Choroid plexus epithelial cell (primary cell): ENCODE measurements at places on chromosomes 6 and 20.

- peak; percentile 39 for DNase-seq
These were observed 11.3 kb upstream of the DSN1 start for GRCh38 chr20:36784900-36785299.

- DNase-seq, result peak; percentile 62
These were observed 1.2 kb downstream of the IP6K3 start for GRCh38 chr6:33745548-33745947.

DNA sequence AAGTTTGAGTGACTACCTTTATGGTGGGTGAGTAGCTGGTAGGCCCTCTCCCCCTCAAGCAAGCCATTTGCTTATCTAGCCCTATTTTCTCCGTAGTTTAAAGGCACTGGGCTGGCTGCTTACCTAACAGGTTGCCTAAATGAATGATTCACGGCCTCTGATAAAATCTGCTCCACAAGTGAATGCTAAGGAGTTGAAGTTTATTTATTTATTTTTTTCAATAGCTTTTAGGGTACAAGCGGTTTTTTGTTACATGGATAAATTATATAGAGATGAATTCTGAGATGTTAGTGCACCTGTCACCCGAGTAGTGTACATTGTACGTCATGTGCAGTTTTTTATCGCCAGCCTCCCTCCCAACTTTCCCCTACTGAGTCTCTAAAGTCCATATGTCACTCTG, 8.3 kb upstream of the CDH26 start:
- no peak for DNase-seq

- no peak for DNase-seq
These were observed 5.1 kb downstream of the LZTS3 start for GRCh38 chr20:3168079-3168828.

DNA sequence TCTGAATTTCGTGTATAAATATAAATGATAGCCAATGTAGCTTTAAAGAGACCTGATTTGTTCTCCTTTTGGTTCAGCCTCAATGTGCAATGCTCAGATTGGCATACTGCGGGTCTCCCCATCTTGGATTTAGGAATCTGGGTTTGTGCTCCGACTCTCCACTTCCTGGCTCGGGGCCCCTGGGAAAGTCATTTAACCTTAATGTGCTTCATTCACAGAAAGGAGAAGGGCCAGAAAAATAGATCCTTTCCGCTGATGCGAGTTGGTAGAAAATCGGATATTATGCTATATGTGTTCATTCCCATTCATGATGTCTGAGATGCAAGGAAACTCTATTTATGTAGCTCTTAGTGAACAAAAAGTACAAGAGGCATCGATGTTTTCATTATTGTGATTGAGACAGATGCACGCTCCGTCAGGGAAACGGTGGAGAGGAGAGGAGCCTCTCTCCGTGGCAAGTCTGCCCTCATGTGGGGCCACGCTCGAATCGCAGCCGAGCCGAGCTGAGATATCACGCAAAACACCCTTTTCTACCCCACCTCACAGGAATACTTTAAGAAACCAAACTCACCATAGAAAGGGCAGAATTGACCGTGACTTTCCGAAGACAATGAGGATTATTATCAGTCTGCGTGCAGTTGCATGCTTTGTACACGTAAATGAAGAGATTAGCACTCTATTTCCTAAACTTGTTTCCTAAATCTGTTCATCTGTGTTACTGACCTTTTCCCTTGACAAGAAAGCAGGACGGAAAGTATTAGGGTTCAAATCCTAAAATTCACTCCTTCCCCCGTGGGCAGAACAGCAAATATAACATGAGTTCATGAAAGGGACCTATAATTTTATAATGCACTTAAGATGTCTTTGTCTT, 136.6 kb downstream of the COL9A1 start:
- peak; percentile 62 for DNase-seq

DNA sequence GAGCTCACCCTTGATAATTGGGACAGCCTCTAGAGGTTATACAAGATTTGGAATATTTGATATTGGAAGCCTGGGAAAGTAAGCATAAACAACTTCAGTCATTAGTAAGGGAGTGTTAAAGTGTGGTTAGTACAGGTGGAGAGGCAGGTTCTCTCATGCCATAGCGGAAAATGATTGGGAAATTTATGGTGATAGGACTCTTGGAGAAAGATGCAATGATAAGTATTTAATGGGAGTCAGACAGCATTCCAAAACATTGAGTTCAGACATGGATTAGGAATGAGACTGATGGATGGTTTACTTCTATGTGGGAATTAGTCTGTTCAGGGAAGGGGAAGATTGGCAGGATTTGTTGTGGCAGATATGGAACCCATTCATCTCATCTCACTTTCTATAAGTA, 152.7 kb downstream of the MCHR2 start:
- no peak for DNase-seq

DNA sequence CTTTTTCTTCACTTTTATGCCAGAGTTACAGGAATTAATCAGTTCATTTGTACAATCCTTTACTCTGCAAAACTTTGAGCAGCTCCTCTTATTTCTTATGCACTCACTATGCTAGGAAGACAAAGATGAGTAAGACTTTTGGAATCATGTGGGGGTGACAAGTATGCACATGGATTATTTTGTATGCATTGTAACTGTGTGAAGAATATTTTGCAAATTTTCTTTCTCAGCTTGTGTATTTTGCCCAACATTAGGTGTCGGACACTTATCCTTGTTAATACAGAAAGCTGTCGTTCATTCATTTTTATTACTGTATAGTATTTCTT, 88.6 kb downstream of the PPP1R14C start:
- DNase-seq, result no peak

DNA sequence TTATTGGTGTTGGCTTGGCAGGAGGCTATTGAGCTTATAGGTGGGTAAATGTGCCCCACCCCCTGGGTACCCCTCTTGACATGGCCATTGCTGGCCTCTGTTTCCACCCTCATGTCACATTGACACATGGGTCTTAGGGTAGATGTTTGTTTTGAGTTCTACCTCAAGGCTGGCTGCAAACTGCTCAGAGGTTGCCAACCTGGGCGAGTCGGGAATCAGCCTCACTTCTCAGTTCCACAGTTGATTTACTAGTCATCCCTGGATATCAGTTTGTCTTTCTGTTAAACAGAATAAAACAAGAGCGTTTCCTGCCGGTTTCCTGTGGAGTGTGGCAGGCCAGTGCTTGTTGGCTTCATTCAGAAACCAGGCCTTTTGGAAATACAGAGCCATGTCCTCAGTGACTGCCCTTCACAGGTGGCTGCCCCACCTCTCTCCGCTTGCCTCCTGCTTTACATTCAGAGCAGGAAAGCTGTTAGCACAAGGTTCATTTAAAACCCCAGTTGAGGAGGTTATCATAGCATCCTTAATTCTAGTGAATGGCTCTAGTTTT, 105.6 kb downstream of the TCP11 start:
- no peak for DNase-seq

- no peak for DNase-seq
These were observed 46.0 kb downstream of the ZFAND3 start for GRCh38 chr6:37865504-37865903.
